ENCODE measurements at places on chromosomes 6 and 20.
A peak's percentile ranks its signal among the peaks of the same experiment; 100 is the strongest.

DNA sequence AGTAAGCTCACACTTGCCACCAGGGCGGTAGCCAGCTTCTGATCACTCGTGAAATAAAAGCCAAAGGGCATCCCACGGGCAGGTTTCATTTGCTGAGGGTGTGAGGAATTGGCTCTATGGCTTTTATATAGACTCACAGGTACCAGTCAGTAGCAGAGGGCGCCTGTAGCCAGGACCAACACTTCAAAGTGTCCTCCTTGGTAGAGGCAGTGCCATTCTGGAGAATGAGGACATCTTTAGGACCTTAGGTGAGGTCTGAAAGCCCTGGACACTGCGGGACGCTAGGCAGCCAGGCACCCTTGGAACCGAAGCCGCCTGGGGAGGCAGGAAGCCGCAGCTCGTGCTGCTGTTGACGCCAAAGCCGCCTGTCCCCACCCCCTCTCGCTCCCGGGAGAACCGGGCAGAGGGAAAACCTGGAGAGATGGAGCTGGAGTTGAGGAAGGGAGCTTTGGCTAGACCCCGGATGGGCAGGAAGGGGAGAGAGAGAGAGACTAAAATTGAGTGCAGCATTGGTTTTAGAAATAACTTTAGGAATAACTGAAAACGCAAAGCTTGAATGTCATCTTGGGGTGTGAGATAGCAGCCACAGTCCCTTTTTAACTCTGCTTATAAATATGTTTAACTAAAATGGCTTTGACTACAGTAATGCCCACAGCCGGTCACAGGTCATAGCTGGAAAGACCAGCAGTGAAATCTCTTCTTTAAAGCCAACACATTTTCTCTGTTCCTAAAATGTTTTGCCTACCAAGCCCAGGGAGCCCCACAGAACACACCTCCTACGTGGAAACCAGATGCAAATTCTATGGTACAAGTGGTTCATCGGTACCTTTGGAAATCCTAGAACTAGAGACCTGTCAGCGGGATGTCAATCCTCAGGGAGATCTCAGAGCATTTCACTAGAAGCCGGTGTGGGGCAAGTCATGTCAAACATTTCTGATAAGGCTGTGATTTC lies 128.5 kb upstream of the CDYL start:
- peak; percentile 44 for DNase-seq

DNA sequence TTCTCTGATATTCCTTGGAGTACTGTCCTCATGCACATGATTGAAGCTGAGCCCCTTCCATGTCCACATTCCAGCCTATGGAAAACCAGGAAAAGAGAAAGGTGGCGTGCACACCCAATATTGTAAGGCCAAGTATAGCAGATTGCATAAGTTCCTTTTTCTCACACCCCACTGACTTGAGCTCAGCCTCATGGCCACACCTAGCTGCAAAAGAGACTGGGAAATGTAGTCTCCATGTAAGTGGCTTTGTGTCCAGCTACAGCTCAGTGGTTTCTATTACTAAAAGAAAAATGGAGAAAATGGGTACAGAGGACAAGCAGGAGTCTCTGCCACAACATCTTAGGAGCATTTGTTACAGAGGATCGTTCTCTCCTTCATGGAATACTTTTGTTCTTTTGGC lies 10.8 kb upstream of the UST start:
- DNase-seq = no peak

DNA sequence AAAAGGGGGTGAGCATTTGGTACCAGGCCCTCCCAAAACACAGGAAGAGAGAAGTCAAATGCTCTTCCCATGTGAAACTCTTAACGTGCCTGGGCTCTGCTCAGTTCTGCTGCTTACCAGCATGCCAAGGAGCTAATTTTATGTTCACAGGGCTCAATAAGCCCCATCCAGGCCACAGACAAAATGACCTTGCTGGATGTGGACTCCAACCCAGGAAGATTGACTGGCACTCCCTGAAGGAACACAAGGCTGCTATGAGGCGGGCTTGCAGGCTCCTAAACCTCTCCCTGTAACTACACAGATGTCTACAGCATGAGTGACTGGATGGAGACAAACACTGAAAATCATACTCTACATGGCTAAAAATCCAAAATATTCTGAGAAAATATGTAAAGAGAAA lies 50.6 kb downstream of the CHD6 start:
- DNase-seq = no peak

- DNase-seq = peak; percentile 56
These were observed 592.4 kb downstream of the RFPL4B start for GRCh38 chr6:112939563-112939962.

DNA sequence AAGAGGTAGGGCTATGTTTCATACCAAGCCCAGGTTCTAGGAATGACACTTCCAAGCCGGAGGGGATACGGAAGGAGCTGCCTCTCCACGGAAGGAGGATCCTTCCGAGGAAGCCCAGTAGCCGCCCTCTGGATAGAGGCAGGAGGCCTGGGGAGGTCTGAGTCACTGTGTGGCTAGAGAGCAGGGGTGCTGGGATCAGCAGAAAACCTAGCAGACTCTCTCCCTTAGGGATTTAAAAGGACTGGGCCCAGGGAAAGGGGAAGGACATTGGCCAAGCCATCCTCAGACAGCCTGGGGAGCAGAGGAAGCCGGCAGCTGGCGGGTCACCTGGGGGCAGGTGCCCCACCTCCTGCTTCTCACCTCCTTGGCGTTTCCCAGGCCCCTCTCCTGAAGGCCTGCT lies 36.6 kb upstream of the NFATC2 start:
- DNase-seq = no peak

DNA sequence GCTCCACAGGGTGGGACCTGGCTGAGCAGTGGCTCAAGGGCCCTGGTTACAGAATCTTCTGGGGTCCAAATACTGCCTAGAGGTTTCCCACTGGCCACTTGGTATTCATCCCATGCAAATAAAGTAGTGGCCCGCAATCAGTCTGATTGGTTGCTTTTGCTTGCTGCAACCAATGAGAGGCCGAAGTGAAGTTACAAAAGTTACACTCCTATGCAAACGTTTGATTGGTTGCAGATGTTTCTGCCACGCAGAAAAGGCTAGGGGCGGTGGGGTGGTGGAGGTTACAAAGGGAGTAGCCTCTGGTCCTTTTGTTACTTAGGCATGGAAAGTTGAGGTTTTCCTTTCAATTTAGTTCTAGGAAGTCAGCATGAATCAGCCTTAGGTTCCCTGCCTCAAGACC lies 3.6 kb upstream of the NHLRC1 start:
- no peak for DNase-seq

- DNase-seq = no peak
These were observed 14.0 kb upstream of the FAM50B start for GRCh38 chr6:3835055-3835731.

DNA sequence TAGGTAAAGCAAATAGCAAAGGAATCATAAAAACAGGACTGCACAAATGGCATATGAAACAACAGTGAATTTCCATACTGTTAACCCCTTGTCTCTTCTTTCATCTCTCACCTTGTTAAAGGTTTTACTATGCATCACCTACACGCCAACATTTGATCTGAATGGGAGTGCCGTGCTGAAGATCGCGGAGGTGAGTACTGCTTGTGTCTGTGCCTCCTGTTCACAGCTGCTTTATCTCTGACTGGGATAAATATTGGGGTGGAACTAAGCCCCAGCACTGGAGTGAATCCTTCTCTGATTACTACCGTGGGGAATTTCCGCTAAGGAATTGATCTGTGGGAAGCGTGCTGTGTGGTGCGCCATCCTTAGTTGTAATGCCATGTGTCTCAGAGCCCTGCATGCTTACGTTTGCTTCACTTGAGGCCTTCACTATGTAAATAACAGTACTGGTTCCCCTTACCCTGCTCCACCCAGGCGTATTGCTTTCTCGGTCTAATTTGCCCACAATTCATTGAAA lies 11.4 kb upstream of the PBOV1 start:
- DNase-seq = no peak

DNA sequence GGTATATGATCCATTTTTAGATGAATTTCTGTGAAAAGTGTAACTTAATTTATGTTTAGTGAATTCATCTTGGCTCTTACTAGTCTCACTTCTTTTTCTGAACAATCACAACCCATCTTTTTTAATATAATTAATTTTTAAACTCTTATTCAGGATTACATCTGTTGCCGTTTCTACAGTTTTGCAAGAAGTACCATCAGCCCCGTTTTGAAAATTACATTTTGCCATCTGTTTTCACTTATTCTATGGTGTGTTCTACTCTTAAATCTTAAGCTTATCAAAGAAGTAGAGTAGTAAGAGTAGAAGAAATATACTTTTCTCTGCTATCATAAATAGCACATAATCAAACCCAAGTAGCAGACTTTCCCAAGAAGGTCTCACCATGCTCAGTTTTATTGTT lies 70.1 kb downstream of the ZNF292 start:
- DNase-seq = no peak

DNA sequence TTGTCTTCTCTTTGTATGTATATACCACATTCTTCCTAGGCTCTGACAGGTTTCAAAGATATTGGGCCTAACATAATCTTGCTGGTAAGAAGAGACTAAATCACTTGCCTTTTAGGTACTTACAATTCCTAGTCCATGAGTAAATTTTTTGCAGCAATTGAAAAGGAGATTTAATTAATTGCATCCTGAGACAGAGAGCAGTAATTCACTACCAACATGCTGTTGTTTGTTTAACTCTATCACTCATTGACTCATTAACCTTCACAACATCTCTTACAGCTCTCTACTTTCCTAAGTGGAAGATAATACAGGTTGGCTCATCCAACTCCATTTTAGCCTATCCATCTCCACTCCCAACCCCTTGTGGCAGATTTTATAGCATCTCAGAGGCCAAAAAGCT lies 280.4 kb downstream of the ALDH8A1 start:
- peak; percentile 15 for DNase-seq

DNA sequence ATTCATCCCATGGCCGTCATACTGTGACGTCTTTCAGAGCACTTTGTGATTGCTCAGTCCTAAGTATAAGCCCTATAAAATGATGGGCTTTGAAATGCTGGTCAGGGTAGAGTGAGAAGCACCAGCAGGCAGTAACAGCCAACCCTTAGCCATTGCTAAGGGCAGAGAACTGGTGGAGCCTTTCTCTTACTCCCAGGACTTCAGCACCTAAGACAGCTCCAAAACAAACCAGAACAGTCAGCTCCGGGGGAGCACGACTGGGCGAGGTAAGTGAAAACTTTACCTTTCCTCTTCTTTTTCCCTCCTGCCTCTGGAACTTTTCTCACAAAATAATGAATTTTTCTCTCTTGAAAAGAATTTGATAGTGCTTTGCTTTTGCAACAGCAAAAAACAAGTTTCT lies at the start of gene VIP:
Gene VIP (plus strand): TSS at position 104 of the 400 bp plus-strand sequence. CDS start 1,381 bp downstream, outside the sequence.
- no peak for DNase-seq

GRCh38 chr6:15768999-15769398 lies 106.2 kb upstream of the DTNBP1 start:
- DNase-seq = peak; percentile 64

GRCh38 chr6:158799051-158799792 lies 19.9 kb downstream of the EZR start:
- peak; percentile 90 for DNase-seq

DNA sequence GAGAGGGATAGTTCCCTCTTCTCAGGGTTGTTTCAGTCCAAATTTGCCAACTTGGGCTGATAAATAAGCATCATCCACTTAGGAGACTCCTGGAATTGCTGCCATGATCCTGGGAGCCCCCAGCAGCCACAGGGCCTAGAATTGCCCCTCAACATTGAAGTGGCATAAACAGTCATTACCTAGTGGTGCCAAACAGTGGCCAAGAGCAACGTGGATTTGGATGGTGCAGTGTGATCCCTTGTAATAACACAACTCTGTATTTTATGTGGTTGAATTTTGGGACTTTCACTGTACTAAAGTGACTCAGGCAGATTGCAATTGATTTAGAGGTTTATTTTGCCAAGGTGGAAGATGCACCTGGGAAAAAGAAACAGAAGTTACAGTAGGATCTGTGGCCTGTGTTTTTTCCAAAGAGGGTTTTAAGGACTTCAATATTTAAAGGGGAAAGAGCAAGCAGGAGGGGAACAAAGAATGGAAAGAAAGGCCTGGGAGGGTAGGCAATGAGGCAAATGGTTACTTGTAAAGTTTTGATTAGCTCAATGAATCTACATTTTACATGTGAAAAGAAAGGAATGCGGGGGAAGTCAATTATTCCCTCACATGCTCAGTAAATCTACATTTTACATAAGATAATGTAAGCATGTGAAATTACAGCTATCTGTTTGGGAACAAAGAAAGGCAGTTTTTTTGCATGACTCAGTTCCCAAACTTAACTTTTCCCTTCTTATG lies 168.0 kb upstream of the NOX3 start:
- DNase-seq = no peak

DNA sequence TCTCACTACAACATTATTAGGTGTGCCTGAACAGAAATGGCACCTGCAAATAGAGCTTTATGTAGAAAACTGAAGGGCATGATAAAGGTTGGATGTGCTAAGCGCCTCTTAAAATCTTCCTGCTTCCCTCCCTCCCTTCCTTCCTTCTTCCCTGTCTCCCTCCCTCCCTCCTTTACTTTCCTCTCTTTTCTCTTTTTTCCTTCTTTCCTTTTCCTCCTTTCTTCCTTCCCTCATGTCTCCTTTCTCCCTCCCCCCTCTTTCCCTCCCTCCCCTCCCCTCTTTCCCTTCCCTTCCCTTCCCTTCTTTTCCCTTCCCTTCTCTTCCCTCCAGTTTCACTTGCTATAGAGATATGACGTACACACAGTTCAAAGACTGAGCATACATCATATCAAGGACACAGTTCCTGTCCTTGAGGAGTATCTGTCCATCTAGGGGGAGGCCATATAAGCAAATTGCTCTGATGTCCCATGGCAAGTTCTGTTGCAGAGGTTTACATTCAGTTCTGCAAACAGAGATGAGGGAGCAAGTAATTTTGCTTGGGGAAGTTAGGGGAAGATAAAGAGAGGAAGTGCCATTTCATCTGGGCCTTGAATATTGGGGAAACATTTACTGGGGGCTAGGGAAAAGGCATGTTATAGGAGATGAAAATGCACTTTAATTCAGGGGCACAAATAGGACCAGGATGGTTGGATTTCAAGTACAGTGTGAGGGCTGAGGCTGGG lies 79.0 kb upstream of the EEF1E1 start:
- DNase-seq = no peak

DNA sequence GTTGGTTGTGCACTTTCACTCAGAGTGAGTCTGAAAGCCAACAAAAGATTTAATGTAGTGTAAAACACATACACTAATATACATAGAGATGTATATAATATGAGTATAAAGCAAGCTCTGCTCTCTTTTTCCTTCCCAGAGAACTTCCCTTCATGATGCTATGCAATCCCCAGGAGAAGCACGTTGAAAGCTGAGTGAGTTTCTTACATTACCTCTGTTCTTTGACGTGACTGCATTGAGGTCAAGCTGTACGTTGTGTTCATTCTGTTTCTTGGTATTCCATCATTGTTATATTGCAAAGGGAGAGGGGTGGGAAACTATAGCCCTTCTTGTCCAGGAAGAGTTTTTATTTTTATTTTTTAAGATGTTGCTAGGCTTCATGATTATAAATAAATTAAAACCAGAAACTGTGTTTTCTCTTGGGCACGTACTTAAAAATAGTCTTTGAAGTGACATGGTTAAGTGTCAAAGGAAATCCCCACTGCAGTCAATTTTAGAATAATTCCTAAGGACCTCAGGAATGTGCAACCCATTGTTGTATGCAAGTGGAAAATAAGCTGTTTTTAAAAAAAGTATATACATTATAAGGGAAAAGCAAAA lies 651.0 kb downstream of the CD109 start:
- DNase-seq = no peak

Measured in DMS153 (cell line).